ENCODE measurements at places on chromosomes 7 and 10.

DNA sequence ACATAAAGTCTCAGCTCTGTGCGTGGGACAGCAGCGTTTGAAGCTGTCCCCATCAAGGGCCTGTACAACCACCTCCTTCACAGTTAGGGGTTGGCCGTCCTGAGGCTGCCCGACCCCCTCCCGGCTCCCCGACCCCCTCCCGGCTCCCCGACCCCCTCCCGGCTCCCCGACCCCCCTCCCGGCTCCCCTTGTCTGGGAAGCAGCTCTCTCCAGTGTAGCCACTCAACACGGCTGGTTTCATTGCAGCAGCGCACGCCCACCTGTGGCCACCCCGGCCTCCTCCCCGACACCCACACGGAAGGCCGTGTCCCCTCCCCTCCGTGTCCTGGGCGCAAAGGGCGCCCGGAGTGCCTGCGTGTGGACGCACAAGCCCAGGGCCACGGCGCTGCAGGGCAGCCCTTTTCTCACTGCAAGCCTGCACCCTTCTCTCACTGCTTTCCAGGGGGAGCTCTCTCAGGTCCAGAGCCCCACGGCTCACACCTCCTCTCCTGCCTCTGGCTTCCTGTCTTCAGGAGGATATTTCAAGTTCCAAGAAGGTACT, 20.9 kb upstream of the FAM20C start:
- DNase-seq, result no peak

DNA sequence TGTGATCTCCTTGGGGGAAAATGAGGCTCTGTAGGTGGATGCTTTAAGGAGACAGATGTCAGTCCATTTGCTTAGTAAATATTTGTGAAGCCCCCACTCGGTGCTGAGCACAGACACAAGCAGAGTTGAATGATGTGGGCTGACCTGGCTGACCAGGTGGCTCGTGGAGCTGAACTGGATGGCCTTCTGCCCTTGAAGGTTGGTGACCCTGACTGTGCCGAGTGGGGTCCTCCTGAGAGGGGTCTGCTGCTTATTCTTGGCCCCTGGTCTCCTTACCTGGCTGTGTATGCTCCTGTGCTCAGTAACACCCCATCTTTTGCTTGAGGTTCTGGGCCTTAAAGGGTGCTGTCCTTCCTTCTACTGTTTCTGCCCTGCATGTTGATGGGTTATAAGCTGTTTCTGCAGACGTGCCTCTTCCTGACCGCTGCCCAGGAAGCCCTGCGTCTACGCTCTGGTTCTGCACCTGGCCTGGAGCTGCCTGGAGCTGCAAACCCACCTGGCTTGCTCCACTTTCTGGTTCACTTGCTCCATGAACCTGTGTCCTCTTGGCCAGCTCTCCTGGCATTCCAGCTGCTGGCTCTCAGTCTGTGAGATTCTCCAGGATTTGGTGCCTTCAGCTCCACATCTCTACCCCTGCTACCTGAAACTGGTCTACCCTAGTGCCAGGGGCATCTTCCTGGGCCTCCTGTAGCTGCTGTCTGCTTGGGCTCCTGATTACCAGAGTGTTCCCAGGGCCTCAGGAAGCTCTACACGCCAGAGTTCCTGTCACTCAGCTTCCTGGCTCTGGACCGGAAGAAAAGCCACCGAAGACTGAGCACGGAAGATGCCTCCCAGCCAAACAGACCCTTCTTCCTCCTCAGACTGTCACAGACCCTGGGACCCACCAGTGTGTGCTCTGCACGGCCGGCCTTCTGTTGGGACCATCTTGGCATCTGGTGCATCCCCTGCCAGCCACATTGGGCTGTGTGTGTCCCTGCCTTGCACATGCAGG, 76.5 kb downstream of the ADCY1 start:
- no peak for DNase-seq

- DNase-seq, result no peak
Measured at GRCh38 chr10:120710076-120710475, 141.1 kb upstream of the WDR11 start.

DNA sequence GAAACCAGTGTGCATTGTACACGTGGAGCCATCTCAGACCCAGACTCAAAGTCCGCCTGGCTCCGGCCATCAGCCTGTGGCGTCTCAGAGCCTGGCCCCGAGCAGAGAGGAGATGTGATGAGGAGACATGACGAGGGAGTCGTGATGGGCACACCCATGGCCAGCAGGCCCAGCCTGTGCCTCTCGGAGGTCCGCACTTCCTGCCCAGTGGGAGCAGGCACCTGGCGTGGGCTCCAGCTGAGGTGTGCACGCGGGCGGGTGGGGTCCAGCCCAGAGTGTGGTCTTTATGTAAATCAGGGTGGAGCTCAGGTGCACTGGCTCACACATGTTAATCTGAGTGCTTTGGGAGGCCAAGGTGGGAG, 26.0 kb upstream of the GPR146 start:
- no peak for DNase-seq

DNA sequence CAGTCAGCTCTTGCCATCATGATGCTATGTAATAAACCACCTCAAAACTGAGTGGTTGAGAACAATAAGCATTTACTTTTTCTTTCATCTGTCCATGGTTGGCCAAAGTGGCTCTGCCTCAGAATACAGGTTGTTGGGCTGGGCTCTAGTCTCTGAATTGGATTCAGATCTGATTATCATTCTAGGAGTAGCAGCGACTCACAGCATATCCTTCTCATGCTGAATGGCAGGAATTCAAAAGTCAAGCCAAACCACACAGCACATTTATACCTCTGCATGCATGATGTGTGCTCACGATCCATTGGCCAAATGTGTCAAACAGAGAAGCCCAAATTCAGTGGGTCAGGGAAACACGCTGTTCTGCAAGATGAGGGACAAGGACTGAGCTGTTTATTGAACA, 13.6 kb upstream of the GALNT11 start:
- DNase-seq, result no peak

DNA sequence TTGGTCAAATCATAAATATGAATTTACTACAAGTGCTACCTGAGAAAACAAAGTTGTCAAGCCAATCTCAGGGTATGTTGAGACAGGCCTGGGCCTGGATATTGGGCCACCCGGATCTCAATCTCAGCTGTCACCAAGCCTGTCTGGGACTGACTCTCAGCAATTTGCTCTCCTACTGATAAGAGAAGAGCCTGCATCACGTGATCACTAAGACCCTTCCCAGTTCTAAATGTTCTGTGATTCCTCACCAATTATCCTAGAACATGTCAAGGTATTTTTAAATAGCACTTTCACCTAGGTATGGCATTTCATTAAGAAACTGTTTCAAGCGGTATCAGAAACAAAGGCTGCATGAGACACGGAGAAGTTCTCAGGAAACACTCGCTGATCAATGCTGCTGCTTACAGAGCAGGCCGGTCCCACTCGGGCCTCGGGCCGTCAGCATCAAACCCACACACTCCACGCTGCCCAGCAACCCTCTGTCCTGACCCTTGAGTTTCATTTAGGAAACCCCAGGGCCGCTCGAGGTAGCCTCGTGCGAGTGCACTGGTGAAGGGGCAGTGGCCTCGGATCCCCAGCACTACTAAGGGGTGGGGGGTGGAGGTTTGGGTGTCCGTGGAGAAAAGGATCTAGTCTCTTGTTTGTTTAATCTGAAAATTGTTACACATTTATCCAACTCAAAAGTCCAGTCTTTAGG, 4.1 kb downstream of the KLF6 start:
- DNase-seq, result no peak

DNA sequence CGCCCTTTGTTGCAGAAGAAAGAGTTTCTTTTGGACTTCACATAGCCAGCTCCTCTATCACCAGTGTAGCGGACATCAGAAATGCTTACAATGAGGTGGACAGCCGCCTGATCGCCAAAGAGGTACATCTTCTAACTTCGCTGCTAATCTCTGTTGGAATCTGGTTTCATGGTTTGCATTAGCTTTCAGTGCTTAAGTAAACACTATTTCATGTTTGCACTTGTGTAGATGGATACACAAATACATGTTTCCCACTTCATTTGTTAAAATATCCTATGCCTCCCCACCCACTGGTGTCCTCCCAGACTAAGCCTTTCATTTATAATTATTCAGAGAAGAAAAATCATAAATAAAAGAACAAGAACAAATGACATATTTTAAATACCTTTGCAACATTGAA, 103.9 kb downstream of the WDFY4 start:
- DNase-seq, result no peak

DNA sequence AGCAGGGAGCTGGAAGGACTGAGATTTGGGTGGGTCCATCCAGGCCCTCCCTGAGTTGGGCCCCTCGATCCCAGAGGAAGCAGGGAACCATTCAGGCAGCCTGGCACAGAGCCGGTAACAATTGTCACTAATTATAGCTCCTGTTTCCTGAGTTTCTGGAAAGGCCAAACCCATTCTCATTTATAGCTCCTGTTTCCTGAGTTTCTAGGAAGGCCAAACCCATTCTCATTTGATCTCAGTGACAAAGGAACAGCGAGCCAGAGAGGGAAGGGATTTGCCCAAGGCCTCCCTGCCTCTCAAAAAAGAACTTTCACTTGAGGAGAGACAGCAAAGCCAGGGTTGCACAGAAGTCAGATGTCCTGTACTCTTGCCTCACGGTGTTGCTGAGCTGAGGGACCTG, 521.9 kb downstream of the TYW1 start:
- no peak for DNase-seq

GRCh38 chr7:47093320-47094234, 488.3 kb downstream of the TNS3 start:
- DNase-seq, result no peak

GRCh38 chr7:108268200-108268820, 138.1 kb upstream of the LAMB4 start:
- no peak for DNase-seq

DNA sequence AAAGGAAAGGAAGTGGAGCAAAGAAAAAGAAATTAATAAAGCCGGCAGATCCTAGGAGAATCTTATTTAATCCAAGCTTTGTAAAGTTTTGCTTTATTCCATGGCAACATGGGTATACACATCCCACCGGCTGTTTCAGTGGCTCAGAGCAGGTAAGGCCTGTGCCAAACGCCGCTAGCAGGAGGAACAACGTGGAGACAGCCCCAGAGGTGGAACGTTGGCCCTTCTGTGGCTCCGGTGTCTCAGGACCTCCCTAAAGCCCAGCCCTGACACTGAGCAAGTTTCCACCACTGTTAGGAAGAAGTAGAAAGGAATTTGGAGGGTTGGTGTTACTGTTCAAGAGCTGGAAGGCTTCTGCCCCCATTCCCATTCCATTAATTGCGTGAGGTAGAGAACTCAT, 52.0 kb downstream of the EGFR start:
- no peak for DNase-seq

- DNase-seq, result no peak
Measured at GRCh38 chr10:61139592-61139953, 195.6 kb upstream of the RHOBTB1 start.

All from ecto neural progenitor cell (in vitro differentiated cells).